ENCODE measurements at places on chromosomes 3 and 15.

DNA sequence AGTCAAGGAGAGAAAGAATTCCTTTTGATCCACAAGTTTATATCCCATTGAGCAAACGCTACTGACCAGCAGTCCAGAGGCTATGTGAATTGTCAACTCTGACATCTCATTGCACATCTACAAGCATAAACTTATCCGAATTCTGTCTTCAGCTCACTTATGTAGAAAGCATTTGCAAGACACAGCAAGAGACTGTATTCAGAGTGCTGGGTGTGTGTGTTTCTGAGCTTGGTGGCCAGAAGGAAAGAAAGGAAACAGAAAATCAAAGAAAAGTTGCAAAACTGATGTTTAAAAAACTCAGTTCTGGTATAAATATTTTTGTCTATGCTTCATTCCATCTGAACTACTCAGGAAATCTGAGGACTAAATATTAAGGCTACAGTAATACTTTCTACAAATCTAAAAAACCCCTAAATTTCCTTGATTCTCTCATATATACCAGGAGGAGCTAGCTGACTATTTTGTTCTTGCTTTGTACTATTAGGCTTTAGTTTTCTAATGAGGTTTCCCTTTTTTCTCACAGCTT lies 45.5 kb downstream of the LSAMP start:
- DNase-seq, result no peak

DNA sequence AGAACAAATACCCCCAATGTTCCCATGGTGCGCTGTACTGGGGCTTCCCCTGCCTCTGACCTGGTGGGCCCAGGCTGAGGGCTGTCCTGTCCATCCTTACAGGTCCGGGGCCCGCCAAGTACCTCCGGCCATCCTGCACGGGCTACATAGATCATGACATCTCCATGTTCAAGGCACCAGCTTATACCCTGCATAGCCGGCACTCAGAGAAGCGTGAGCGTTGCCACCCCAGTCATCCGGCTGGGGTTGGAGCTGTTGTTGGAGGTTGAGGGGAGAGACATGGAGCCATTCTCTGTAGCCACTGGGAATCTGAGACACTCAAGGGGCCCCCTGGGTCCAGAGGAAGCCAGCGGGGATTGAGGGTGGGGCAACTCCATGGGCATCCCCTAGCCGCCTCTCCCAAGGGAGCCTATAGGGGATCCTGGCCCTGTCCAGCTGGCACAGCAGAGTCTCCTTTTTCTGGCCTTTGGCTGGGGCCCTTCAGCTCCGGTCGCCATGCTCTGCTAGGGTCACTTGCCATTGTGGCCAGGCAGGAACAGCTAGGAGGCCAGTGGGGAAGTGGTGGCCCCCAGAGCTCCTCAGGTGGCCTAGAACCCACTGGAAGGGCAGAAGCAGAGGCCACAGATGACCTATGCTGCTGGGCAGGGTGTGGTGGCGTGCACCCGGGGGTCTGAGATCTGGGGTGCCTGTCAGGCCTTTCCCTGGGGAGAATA lies 12.5 kb upstream of the CSPG4 start:
- no peak for DNase-seq

GRCh38 chr3:36557021-36557707 lies 176.9 kb downstream of the STAC start:
- DNase-seq, result no peak

- DNase-seq, result no peak
Measured at GRCh38 chr3:116018646-116019045, 395.3 kb downstream of the GAP43 start.

- no peak for DNase-seq
Measured at GRCh38 chr3:119894195-119894594, 112.3 kb downstream of the NR1I2 start.

GRCh38 chr15:40695469-40695890 lies 506 bp downstream of the RAD51 start:
- no peak for DNase-seq

GRCh38 chr3:82633319-82633718 lies 871.9 kb upstream of the GBE1 start:
- no peak for DNase-seq

DNA sequence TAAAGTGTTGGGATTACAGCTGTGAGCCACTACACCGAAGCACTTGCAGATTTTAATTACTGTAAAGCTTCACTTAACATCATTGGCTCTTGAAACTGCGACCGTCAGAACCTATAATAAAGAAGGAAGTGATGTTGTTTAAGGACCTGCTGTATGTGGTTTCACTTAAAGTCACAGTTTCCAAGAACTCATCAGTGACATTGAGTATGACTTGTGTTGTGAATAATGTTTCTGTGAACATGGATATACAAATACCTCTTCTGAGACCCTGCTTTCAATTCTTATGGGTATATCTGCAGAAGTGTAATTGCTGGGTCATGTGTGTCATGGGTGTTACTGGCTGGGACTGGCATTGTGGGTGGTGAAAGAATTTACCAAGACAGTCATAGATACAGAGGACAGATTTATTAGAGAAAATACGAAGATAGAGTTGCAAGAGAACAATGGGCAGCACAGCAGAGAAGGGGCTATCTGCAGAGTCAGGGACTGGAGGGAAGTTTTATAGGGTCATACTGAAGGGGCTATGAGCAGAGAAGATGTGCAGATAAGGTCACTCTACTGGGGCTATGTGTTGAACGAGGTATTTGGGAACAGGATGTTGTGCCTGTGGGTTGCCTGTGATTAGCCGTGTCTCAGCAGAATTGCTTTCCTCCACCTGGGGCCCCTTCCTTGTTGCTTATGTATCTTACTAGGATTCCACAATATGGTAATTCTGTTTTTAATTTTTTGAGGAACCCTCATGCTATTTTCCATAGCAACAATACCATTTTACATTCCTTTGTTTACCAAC lies 4.5 kb downstream of the NDUFB5 start:
- no peak for DNase-seq

DNA sequence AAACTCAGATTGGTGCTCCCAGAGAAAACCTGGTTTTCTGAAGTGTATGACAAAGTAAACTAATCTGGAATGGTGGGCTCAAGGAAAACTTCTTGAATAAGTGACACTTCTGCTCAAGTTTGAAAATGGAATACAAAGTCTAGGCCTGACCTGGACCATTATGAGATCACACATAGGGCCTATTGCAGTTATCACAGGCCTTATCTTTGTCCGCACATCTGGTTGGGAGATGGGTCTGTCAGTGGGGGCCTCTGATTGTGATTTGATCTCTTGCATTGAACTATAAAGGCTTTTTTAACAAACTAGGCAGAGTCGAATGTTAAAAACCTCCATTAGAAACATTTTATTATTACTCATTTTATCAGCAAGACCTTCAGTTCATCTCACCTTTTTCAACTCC lies 405.6 kb downstream of the PTPRG start:
- DNase-seq, result no peak

DNA sequence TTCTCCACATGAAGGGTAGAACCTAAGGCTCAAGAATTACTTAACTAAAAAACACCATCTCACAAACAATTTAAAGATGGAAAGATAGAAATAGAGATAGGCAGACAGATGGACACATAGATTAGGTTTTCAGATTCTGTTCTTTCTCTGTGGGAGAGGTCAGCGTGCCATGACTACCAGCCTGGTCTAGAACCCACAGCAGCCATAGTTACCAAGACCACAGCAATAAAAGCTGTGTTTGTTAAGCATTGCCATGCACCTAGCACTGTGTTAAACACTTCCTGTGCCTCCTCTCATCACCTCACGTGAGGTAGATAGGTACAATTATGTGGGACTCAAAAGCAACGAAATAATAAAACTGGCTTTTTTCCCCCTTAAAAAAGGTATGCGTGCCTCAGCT lies 83.1 kb upstream of the TSEN2 start:
- no peak for DNase-seq

- DNase-seq, result no peak
Measured at GRCh38 chr3:126054870-126055269, 29.1 kb downstream of the SLC41A3 start.

Measured in D341Med (cell line).